ENCODE measurements at places on chromosomes 1 and 21.

GRCh38 chr1:207069061-207069460 is 16.0 kb downstream of the PFKFB2 start:
- H3K4me3 ChIP-seq, result no peak overlapping the region
- no peak for DNase-seq
- H3K27ac ChIP-seq, result no peak overlapping the region

GRCh38 chr1:17535300-17535936 is 4.1 kb upstream of the ARHGEF10L start:
- H3K36me3 ChIP-seq, result no peaks in the 10 kb centered on the region
- no peaks in the 10 kb centered on the region for H3K27me3 ChIP-seq
- DNase-seq, result no peak
- no peak overlapping the region for H3K27ac ChIP-seq
- peaks cover 26% of the 10 kb centered on the region for H3K4me1 ChIP-seq

- H3K4me1 ChIP-seq, result no peaks in the 10 kb centered on the region
- no peak overlapping the region for H3K27ac ChIP-seq
- H3K27me3 ChIP-seq, result no peaks in the 10 kb centered on the region
- DNase-seq, result peak; percentile 16
- no peak overlapping the region for H3K4me3 ChIP-seq
Observed at GRCh38 chr1:197521118-197521739, 253.2 kb downstream of the CRB1 start.

GRCh38 chr1:20896826-20897225 is 109.7 kb upstream of the HP1BP3 start:
- no peaks in the 10 kb centered on the region for H3K4me1 ChIP-seq

GRCh38 chr21:39009587-39010225 is 173.5 kb downstream of the PSMG1 start:
- H3K27ac ChIP-seq, result no peak overlapping the region
- DNase-seq, result no peak
- no peak overlapping the region for H3K4me3 ChIP-seq

- H3K27me3 ChIP-seq, result no peaks in the 10 kb centered on the region
- peaks cover 15% of the 10 kb centered on the region for H3K4me1 ChIP-seq
- no peak for DNase-seq
- H3K36me3 ChIP-seq, result no peaks in the 10 kb centered on the region
Observed at GRCh38 chr21:36321325-36322082, 1.5 kb downstream of the MORC3 start.

- peaks cover 26% of the 10 kb centered on the region for H3K4me1 ChIP-seq
- H3K27me3 ChIP-seq, result no peaks in the 10 kb centered on the region
- H3K36me3 ChIP-seq, result no peaks in the 10 kb centered on the region
- H3K27ac ChIP-seq, result no peak overlapping the region
- DNase-seq, result no peak
Observed at GRCh38 chr1:206713910-206714312, 29.2 kb downstream of the MAPKAPK2 start.

- H3K4me3 ChIP-seq, result no peak overlapping the region
- H3K36me3 ChIP-seq, result no peaks in the 10 kb centered on the region
- no peaks in the 10 kb centered on the region for H3K4me1 ChIP-seq
- DNase-seq, result no peak
- H3K27ac ChIP-seq, result no peak overlapping the region
Observed at GRCh38 chr1:68973459-68974244, 476.8 kb upstream of the DEPDC1 start.

GRCh38 chr1:38085666-38086330 is 39.2 kb upstream of the POU3F1 start:
- H3K27me3 ChIP-seq, result no peaks in the 10 kb centered on the region
- no peak overlapping the region for H3K4me3 ChIP-seq
- no peak overlapping the region for H3K27ac ChIP-seq

DNA sequence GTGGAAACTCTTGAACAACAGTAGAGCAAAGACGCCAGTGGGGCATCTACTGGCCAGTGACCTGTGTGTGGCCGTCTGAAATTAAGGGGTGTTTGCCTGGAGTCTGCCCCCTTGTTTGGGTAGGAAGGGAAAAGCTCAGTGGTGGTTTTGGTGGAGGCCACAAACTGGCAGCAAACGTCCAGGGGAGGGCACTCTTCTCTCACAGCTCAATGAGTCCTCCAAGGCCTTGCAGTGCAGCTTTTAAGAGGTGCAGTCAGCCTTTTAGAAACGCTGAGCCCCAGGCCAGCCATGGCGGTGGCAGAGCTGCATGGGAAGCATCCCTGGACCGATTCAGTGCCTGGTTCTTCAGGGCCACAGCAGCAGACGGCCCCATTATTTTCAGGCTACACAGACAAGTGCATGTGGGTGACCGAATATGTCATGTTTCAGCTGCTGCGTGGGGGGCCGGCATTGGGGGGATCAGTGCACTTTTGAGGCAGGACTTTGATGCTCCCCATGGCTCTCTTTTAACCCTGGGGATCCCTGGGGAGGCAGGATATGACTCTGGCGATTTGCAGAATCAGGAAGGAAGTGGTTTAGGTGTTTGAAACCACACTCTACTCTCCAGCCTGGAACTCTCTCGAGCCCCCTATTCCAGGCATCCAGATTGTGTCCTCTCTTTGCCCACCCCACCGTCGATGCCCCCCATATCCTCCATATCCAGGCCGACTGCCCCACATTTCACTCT is 414.0 kb downstream of the PRDM2 start:
- no peak for DNase-seq
- H3K4me1 ChIP-seq, result no peaks in the 10 kb centered on the region
- no peaks in the 10 kb centered on the region for H3K27me3 ChIP-seq
- H3K4me3 ChIP-seq, result no peak overlapping the region
- no peak overlapping the region for H3K27ac ChIP-seq

- no peaks in the 10 kb centered on the region for H3K27me3 ChIP-seq
- peak within 1 kb of the TSS; percentile 94 for H3K27ac ChIP-seq
- peak; percentile 60 for DNase-seq
- H3K4me1 ChIP-seq, result peaks cover 8% of the 10 kb centered on the region
- H3K4me3 ChIP-seq, result peak within 1 kb of the TSS; percentile 80
Observed at GRCh38 chr21:41879190-41879998, at the start of gene PRDM15. TSS of gene PRDM15 (minus strand) at chr21:41879344. CDS start at chr21:41860363, 18,981 bp downstream.

DNA sequence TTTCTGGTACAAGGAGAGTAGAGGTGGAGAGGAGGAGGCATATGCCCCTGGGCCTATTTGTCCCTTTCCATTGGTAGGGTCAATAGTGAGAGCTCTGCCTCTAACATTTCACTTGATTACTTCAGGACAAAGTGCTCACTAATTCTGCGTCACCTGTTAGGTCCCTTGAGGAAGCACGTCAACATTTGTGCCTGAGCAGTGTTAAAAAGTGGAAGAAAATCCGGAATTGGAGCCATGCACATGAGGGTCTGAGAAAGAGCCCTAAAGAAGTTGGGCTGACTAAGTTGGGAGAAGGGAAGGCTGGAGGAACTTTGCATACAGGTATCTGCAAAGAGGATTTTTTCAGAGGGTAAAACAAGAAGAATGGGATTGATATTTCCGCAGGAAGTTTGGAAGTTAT is 1.9 kb downstream of the SLC25A44 start:
- H3K4me1 ChIP-seq, result peaks cover 20% of the 10 kb centered on the region
- no peaks in the 10 kb centered on the region for H3K27me3 ChIP-seq
- 0 out of 2 replicates have a peak, but pooled peaks cover 8% of the 10 kb centered on the region for H3K36me3 ChIP-seq
- no peak overlapping the region for H3K4me3 ChIP-seq
- DNase-seq, result no peak

DNA sequence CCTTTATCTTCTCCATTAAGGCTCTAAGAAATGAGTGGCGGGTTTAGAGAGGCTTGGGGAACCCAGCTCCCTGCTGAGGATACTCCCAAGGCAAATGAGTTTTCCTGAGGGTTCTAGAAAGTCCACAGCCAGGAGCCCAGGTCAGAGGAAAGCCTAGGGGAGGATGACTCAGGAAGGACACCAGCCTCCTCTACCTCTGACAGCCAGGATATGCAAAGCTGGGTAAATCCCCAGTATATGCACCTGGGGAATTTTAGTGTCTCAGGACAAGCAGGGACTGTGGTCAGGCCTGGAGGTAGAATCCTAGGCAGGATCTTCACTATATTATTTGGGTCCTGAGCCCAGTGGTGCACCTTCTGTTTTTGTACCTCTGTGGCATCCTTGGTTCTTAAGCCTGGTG is 23.5 kb upstream of the WNT4 start:
- H3K27me3 ChIP-seq, result no peaks in the 10 kb centered on the region
- no peaks in the 10 kb centered on the region for H3K36me3 ChIP-seq
- H3K4me1 ChIP-seq, result no peaks in the 10 kb centered on the region
- no peak for DNase-seq
- no peak overlapping the region for H3K27ac ChIP-seq

GRCh38 chr1:179082333-179082998 is 596 bp downstream of the TOR3A start:
- no peaks in the 10 kb centered on the region for H3K27me3 ChIP-seq
- H3K27ac ChIP-seq, result peak overlapping the region; percentile 74
- H3K4me1 ChIP-seq, result no peaks in the 10 kb centered on the region
- peak overlapping the region; percentile 73 for H3K4me3 ChIP-seq
- no peak for DNase-seq
- peaks cover 12% of the 10 kb centered on the region for H3K36me3 ChIP-seq

DNA sequence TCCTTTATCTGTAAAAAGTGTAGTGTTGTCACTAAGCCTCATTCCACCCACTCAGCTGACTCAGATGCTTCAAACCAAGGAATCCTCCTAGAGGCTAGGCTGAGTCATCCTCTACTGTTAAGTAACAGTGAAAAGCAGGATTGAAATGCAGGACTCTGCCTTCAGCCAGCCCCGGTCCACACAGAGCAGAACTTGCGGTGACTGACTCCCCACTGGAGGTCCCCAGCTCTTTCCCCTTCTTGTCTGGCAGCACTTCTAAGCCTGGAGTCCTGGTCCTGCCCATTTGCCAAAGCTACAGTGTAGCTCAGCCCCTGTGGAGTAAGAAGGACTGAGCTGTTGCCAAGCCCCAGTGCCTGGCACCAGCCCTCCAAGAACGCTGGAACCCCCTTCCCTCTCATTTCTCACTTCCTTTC is 1.7 kb downstream of the RAB7B start:
- H3K27ac ChIP-seq, result peak overlapping the region; percentile 33
- no peaks in the 10 kb centered on the region for H3K36me3 ChIP-seq
- peak overlapping the region; percentile 38 for H3K4me3 ChIP-seq
- DNase-seq, result peak; percentile 73
- no peaks in the 10 kb centered on the region for H3K27me3 ChIP-seq

DNA sequence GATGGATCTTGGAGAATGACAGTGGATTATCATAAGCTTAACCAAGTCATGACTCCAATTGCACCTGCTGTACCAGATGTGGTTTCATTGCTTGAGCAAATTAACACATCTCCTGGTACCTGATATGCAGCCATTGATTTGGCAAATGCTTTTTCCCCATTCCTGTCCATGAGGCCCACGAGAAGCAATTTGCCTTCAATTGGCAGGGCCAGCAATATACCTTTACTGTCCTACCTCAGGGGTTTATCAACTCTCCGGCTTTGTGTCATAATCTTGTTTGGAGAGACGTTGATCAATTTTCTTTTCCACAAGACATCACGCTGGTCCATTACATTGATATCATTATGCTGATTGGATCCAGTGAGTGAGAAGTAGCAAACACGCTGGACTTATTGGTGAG is 20.1 kb downstream of the ZNF691 start:
- H3K36me3 ChIP-seq, result no peaks in the 10 kb centered on the region
- no peak overlapping the region for H3K4me3 ChIP-seq
- H3K27ac ChIP-seq, result no peak overlapping the region
- H3K27me3 ChIP-seq, result no peaks in the 10 kb centered on the region
